Stimulated activated CD4-positive, alpha-beta T cell treated with anti-CD3 and anti-CD28 coated beads, Interleukin-15, amount 100 ng/mL, for 1 hour (primary cell): ENCODE measurements at places on chromosomes 7 and 10.

GRCh38 chr10:79149662-79150443 is 81.1 kb downstream of the ZMIZ1 start:
- no peak for DNase-seq

- DNase-seq = no peak
Observed at GRCh38 chr10:132974886-132975830, 32.8 kb upstream of the CFAP46 start.

GRCh38 chr7:81562581-81562980 is 207.3 kb downstream of the HGF start:
- no peak for DNase-seq

DNA sequence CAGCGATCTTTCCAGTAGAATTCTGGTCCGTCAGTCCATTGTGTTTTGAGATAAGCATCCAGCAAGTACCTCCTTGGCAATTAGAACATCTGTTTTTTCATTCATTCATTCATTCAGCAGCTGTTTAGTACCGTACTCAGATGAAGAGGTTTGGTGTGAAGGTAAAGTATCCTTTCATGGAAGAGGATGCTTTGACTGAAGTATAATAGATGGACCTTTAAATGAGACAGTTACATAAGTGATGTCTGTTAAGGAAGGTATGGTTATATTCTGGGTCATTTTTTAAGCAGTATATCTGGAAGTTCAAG is 1.2 kb downstream of the MAPK8 start:
- no peak for DNase-seq

DNA sequence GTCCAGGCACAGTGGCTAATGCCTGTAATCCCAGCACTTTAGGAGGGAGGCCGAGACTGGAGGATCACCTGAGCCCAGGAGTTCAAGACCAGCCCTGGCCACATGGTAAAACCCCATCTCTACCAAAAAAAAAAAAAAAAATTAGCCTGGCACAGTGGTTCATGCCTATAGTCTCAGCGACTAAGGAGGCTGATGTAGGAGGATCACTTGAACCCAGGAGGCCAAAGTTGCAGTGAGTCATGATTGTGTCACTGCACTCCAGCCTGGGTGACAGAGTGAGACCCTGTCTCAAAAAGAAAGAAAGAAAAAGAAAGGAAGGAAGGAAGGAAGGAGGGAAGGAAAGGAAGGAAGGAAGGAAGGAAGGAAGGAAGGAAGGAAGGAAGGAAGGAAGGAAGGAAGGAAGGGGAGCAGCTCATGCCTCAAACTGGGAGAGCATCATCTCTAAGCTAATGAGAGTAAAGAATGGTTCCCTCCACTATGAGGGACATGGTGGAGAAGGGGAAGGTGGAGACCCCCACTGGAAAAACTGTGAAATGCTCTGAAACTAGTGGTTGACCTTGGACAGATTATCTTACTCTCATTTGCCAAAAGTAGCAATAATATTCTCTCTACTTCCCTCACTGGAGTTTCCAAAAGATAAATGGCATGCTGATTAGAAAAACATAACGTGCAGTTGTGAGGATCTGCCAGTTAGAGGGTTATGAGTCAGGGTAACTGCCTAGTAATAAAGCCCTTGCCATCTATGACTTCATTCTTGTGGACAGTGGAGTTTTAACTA is 16.8 kb downstream of the GIMAP5 start:
- DNase-seq = no peak

DNA sequence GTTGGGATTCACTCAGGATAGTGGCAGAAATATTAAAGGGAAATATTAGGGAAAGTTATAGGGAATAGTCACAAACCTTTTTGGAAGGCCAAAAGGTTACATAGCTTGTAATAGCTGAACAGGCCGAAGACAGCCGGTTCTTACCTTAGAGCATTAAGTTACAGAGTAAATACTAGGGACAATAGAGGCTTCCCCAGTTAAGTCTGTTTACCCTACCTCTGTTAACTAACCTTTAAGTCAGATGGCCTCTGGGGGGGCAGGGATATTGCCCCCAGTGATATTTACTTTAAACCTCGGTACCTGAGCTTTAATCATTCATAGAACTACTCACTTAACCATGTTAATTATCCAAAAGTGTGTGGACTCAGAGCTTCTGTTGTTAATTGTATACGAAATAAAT is 7.4 kb downstream of the POLR1F start:
- no peak for DNase-seq

DNA sequence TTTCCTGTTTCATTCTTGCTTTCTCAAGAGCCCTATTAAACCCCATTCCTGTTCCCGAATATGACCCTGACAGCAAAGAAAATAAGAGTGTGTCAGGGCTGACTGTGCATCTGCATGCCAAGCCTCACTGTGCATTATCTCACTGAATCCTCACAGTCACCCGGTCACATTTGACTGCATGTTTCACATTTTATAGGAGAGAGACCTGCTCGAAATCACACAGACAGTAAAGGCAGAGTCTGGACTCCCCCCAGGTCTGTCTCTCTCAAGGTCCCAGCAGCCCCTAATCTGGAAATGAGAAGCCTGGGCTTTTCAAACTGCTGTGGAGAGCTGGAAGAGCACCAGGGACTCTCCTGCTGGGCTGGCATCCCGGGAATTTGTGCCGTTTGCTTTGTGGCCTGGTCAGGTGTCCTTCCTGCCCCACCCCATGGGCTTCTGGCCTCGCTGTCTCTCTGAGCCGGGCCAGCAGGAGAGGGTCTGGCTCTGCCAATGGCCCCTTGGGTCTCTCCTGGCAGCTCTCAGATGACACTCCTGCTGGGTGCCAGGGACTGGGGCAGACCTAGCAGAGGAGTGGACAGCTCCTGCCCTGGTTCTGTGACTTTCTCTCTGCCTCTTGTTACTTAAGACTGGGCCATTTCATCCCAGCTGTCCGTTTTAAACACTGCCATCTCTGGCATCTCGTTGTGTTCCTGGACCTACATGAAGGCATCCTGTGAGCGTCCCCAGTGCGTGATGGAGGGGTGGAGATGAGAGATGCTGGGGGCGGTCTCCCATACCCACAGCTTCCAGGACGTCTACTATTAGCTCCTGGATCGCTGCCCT is 173.6 kb downstream of the ARHGAP12 start:
- no peak for DNase-seq

DNA sequence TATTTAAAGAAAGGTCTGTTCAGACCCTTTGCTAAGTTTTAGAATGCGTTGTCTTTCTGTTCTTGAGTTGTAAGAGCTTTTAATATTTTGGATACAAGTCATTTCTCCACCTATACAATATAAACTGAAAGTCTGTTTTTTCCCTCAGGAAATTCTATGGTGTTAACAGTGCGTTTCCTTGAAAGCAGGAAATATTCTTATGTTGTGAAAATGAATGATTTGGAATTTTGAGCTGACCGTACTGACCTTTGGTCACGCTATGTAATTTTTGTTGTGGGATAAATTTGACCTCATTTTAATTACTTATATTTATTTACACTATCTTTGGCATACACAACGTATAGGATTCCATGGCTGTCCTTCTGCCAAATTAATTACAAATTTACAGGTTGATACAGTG is 43.5 kb downstream of the PUS7 start:
- DNase-seq = no peak

DNA sequence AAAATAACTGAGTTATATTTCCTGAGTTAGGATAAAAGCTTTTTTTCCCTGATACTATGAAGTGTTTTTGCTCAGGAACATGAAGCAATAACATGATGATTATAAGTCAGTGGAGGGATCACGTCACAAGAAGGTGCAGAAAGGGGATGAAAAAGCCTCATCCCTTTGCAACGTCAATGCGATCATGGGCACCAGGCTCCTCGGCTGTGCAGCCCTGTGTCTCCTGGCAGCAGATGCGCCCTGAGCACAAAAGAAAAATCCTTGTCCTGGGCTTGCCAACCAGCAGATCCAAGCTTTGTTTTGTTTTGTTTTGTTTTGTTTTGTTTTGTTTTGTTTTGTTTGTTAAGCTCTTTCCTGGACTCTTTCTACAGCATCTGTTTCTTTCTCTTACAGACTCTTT is 103.5 kb upstream of the PRSS1 start:
- DNase-seq = no peak

GRCh38 chr7:64874562-64875250 is 28.4 kb upstream of the ZNF273 start:
- DNase-seq = no peak

DNA sequence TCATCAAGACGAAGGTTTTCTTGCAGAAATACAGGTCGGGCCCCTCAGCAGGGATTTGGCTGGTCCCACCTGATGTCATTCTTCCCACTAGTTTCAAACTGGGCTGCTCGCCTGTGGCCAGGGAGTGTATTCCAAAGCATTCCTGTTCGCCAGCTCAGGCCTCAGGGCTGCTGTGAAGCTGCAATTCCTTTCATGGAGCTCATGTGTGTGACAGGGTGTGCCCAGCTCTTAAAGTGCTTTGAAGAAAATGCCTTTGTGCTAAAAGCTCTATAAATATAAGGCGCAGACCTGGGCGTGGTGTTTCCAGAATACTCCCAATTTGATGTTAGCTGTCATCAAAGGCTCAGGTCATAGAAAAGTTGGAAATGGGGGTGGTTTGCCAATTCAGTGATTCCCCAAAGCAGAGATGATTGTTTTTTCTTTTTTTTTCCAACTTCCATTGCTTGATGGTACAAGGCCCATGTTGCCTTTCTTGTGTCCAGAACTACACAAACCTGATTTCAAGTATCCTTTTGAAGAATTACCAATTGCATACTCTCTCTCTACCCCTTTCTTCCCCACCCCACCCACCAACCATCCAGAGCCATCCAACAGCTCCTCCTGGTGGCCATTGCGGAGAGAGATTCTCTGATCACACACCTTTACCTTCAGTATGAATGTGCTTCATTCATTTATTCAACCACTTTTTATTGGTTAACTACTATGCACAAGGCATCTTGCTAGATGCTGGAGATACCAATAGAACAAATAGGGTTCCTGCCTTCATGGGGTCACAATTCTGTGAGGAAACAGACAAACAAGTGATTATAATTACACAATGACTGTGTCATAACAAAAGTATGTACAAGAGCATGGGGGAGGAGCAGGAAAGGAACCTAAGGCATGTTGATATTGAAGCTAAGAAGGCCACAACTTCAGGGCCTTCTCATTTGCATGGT is 297.3 kb upstream of the LYZL1 start:
- no peak for DNase-seq

GRCh38 chr10:7165500-7166177 is 245.2 kb downstream of the SFMBT2 start:
- DNase-seq = no peak

DNA sequence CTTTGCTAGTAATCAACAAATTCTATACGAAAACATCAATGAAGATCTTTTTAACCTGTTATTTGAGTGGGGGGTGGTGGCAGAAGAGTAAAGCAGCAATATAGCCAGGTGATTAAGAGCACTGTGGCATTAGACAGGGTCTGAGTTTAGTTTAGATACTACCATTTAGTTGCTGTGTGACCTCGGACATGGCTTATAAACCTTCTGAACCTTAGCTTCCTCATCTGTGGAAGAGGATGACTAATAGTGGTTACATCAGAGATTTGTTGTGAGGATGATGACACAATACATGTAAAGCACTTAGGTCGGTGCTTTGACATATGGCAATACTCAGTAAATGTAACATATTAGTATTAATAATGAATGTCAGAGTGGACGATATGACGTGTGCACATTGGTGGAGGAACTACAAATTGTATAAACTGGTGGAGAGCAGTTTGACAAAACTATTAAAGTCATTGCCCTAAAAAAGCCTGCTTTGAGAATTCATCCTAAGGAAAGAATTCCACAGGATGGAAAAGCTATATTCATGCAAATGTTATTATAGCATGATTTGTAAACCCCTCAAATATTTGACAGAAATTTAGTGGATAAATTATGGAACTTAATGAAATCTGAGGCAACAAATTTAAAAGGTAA is 24.3 kb downstream of the SPAG6 start:
- DNase-seq = no peak

DNA sequence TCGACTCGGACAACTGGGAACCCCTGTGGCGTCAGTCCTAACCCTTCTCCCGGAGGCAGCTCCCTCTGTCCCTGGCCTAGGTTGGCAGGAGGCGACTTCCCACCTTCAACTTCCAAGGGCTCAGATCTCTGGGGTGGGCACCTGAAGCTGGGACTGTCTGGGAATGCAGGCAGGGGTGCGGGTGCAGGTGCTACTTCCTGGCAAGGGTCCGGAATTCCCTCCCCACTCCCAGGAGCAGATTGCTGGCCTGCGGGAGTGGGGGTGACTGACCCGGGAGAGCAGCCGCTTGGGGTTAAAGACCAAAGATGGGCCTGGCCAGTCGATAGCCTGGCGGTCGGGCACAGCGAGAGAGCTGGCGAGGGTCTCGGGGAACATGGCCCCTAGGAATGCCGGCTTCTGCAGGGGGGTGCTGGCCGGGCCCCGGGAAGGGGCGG is 387 bp downstream of the EPHA1 start:
- no peak for DNase-seq

DNA sequence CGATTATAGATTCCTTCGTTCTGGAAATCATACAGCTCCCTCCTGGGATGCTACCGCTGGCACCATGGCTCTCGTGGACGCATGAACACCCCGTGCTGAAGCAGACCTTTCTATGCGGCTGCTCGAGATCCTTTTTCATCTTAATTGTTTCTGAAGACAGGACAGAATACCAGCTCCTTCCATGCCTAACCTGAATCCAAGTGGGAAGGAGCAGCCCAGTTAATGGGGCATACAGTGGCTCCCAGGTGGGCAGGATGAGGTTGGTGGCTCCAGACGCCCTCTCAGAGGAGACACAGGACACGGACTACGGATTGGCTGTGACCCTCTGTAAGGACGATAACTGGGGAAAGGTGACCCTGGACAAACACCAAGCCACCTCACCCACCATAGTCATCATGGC is 18.4 kb upstream of the LOXL4 start:
- DNase-seq = no peak

GRCh38 chr10:70317272-70317942 is 33.6 kb upstream of the NPFFR1 start:
- DNase-seq = no peak

DNA sequence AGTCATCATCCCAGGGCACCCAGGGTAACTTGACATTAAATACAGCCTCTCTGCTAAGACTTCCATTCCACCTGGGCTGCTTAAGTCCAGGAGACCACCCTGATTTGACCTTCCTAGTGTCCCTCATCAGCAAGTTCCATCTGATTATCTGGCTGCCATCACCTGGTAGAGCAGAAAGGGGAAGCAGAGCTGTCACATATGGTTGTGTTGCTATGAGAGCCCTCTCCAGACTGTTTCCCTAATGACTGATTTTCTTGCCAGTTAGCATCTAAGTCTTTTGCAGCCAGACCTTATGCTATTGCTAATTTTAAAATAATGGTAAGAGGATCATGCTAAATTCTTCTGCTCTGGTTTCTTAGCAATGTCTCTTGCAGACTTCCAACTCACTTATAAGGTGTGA is 38.7 kb downstream of the KCNH2 start:
- no peak for DNase-seq

GRCh38 chr7:122198581-122198980 is 54.5 kb upstream of the AASS start:
- DNase-seq = no peak

GRCh38 chr7:105210721-105211205 is 178.0 kb downstream of the SRPK2 start:
- DNase-seq = no peak

GRCh38 chr7:157574120-157574825 is 237.5 kb downstream of the DNAJB6 start:
- DNase-seq = no peak

- no peak for DNase-seq
Observed at GRCh38 chr10:33012306-33012705, 54.3 kb upstream of the ITGB1 start.

GRCh38 chr10:64658528-64658927 is 1137.3 kb downstream of the REEP3 start:
- no peak for DNase-seq
